Peyer's patch (tissue), 4 donors: ENCODE measurements at places on chromosomes 1 and 21.

DNA sequence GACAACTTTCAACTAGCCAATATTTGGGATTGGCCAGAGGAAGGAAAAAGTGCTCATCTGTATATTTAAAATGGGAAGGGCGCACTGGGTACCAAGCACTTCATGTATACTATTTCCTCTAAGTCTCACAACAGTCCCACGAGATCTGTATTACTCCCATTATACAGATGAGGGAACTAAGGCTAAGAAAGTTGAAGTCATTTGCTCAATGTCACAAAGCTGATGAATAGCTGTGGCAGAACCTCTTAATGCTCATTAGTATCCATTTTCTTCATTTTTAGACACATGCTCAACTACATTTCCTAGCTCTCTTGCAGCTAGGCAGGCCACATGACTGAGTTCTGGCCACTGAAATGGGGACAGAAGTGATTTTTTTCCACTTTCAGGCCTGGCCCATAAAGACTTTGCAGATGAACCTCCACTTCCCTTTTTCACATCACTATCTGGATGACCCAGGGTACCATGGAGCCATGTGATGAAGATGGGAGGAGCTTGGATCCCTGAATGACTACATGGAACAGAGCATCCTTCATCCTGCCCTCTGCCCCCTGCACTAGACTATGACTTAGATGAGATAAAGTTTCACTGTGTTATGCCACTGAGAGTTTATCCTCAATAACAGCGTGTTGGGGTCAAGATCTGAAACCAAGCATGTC lies 31.8 kb downstream of the ATF3 start:
- no peak for DNase-seq

GRCh38 chr1:244680667-244681066 lies 27.7 kb downstream of the DESI2 start:
- no peak for DNase-seq

GRCh38 chr1:27099135-27099586 lies 55.8 kb downstream of the SLC9A1 start:
- no peak for DNase-seq

- no peak for DNase-seq
Measured at GRCh38 chr21:37601915-37602314, 235.3 kb downstream of the DYRK1A start.

DNA sequence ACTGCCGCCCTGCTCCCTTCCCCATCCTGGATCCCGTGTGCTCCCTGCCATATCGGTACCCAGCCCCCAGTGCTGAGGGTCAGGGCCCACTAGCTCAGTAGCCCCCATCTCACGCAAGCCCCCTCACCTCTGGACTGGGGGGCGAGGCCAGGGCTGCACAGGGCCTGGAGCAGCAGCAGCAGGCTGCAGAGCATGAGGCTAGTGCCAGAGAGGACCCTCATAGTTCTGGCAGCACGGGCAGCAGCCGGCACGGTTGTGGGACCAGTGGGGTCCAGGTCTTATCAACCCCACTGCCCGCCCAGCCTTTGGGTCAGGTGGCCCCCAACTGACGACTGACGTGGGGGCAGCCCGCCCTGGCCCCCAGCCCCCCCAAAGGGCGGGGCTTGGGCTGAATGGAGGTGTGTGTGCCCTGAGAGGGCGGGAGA lies at the start of gene MATN1:
MATN1 (minus strand) TSS at position 255 of the 425 bp plus-strand sequence; CDS start at position 221, 34 bp downstream.
- no peak for DNase-seq

- no peak for DNase-seq
Measured at GRCh38 chr1:63497577-63497976, 25.4 kb downstream of the ITGB3BP start.

GRCh38 chr1:5369223-5369622 lies 623.0 kb downstream of the NPHP4 start:
- DNase-seq = no peak
